Activated CD4-positive, alpha-beta T cell treated with anti-CD3 and anti-CD28 coated beads for 36 hours (primary cell): ENCODE measurements at places on chromosomes 16 and 17. TPM values are rescaled to one million over a fixed set of nuclear protein-coding genes. Genes with fewer than 3 reads are reported as not detected.
A peak's percentile ranks its signal among the peaks of the same experiment; 100 is the strongest.

The KRTAP4-9 gene
- not detected for total RNA-seq

The ZFPM1 gene
- 9.9 TPM for total RNA-seq

DNA sequence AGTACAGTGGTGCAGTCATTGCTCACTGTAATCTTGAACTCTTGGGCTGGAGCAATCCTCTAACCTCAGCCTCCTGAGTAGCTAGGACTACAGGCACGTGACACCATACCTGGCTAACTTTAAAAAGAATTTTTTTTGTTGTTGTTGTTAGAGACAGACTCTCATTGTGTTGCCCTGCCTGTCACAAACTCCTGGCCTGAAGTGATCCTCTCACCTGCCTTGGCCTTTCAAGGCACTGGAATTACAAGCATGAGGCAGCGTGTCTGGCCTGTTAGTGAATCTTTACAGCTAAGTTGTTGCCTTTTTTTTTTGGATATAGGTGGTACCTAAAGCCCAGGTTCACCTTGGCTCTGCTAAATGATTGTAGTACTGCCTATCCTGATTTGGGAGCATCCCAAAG, 290.6 kb downstream of the BCAS3 start:
- no peak overlapping the region for H3K4me3 ChIP-seq
- DNase-seq = no peak
- H3K36me3 ChIP-seq = peaks cover 8% of the 10 kb centered on the region
- H3K27ac ChIP-seq = no peak overlapping the region

GRCh38 chr17:49640556-49640955, 37.3 kb downstream of the SPOP start:
- no peak overlapping the region for H3K4me3 ChIP-seq
- no peak for DNase-seq
- peaks cover 18% of the 10 kb centered on the region for H3K36me3 ChIP-seq
- peaks cover 50% of the 10 kb centered on the region for H3K4me1 ChIP-seq

DNA sequence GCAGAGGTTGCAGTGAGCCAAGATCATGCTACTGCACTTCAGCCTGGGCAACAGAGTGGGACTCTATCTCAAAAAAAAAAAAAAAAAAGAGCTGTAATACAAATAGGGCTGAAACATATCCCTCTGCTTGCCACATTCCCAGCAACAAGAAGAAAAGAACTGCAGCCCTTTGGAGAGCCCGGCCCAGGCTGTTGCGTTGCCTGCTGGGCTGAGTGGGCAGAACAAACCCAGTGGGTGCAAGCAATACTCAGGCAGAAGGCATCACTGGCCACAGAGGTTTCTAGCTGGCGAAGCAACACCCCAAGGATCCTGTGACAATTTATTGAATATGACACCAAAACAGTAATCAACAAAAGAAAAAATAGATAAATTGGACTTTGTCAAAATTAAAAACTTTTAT, 44.0 kb downstream of the PIGL start:
- peaks cover 12% of the 10 kb centered on the region for H3K36me3 ChIP-seq
- H3K4me3 ChIP-seq = no peak overlapping the region
- no peaks in the 10 kb centered on the region for H3K27me3 ChIP-seq
- H3K27ac ChIP-seq = no peak overlapping the region

- H3K4me1 ChIP-seq = peaks cover 50% of the 10 kb centered on the region
- H3K36me3 ChIP-seq = peaks cover 33% of the 10 kb centered on the region
- peak overlapping the region; percentile 95 for H3K27ac ChIP-seq
- H3K4me3 ChIP-seq = peak overlapping the region; percentile 47
- peak; percentile 71 for DNase-seq
- H3K27me3 ChIP-seq = no peaks in the 10 kb centered on the region
Measured at GRCh38 chr16:50708373-50709060, 15.1 kb downstream of the NOD2 start.

- DNase-seq = no peak
- H3K27me3 ChIP-seq = no peaks in the 10 kb centered on the region
- H3K27ac ChIP-seq = no peak overlapping the region
Measured at GRCh38 chr17:2478458-2478857, 33.2 kb downstream of the METTL16 start.

DNA sequence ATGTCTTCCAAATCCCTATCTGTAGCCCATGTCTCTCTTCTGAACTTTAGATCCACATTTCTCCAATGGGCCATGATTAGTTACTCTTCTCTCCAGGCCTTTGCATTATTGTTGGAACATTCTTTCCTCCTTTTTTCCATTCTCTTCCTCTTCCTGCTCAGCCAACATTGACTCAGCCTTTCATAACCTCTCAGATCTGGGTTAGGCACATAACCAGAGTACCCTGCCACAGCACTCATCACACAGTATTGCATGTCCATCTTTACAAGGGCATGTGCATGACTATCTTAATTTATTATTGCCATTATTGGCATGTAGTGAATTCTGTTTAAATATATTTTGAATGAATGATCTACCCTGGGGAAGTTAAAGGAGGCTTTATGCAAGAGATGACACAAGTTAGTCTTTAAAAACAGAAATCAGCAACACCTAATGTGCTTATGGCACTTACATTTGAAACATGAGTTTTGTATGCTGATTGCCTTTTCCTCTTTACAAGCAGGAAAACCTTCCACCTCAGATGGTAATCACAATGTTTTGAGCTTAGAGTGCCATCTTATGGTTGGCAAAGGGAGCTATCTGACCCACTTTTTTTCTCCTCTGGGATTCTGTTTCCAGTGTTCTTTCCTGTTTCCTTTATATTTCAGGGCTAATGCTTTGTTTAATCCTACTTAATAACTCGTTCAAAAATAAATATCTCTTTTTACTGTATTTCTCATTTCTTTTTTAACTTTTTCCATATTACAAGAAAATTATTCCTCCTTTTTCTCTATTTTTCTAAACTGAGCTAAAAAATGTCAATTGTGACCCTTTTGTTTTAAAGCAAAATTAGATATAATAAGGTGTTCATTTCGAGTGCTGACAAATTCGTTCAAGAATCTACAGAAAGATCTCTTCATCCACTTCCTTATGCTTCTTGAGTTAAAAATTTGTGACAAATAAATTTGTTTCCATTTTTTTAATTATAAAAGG, 151.0 kb upstream of the RBL2 start:
- H3K27ac ChIP-seq = no peak overlapping the region
- no peaks in the 10 kb centered on the region for H3K27me3 ChIP-seq
- no peak for DNase-seq
- H3K4me3 ChIP-seq = no peak overlapping the region
- H3K4me1 ChIP-seq = no peaks in the 10 kb centered on the region
- H3K36me3 ChIP-seq = peaks cover 13% of the 10 kb centered on the region

The LGALS9C gene
- total RNA-seq = not detected

The PLEKHH3 gene
- 0.73 TPM for total RNA-seq

GRCh38 chr17:49545806-49546545, 29.7 kb upstream of the NXPH3 start:
- H3K36me3 ChIP-seq = peaks cover 5% of the 10 kb centered on the region
- no peak for DNase-seq
- H3K4me3 ChIP-seq = no peak overlapping the region
- no peak overlapping the region for H3K27ac ChIP-seq
- no peaks in the 10 kb centered on the region for H3K4me1 ChIP-seq

GRCh38 chr17:72332367-72332766, 211.5 kb downstream of the SOX9 start:
- H3K27me3 ChIP-seq = peaks cover 9% of the 10 kb centered on the region
- H3K27ac ChIP-seq = no peak overlapping the region
- H3K4me3 ChIP-seq = no peak overlapping the region
- H3K4me1 ChIP-seq = no peaks in the 10 kb centered on the region
- no peak for DNase-seq

DNA sequence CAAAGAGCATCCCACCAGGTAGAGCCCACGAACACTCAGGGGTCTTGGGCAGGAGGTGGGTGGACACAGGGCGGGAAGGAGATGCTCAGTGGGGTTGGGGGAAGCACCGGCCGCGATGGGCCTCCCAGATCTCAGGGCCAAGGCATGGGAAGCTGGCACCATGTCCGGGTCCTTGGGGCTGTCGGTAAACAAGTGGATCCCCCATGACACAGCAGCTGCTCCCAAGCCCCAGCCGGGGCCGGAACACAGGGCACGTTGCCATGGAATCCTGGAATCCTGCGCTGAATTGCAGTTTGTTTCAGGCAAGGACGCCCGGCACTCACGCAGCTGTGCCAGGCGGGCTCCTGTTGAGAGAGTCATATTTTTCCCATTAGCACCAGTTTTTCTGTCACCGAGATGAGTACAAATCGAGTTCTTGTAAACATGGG, 23.0 kb upstream of the CHMP6 start:
- no peak overlapping the region for H3K27ac ChIP-seq
- peaks cover 5% of the 10 kb centered on the region for H3K4me1 ChIP-seq
- H3K36me3 ChIP-seq = peaks cover 5% of the 10 kb centered on the region

DNA sequence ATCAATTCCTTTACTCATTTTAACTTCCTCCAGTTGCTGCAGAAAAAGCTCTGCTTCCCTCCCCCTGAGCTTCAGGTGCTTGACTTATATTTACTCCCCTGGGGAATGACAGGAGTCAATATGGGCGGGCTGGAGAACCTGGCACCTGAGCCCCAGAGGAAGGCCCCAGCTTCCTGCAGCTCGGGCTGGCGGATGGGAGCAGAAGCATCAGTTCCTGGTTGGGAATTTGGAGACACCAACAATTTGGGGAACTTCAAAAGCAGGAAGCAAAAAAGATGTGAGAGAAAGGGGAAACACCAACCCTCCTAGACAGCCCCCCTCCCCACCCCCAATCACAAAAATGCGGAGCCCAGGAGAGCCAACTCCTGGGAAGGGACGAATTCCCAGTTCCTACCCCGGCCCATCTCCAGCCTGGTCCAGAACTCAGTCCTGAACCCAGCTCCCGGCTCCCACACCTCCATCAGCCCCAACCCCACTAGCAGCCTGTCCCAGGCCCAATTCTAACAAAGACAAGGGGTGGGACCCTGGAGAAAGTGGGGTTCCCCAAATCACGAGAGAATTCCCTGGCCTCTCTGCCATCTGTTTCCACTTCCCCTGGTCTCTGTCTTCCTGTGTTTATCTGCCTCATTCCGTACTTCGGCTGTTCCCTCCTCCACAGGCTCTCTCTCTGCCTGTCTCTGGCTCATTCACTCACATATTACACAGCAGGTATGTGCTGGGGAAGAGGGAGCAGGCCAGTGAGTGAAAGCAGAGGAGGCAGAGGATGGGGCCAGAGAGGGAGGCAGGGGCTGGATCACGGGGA, 16.2 kb upstream of the ASGR2 start:
- H3K36me3 ChIP-seq = no peaks in the 10 kb centered on the region
- no peaks in the 10 kb centered on the region for H3K27me3 ChIP-seq
- no peak overlapping the region for H3K4me3 ChIP-seq
- peaks cover 22% of the 10 kb centered on the region for H3K4me1 ChIP-seq
- DNase-seq = no peak

- H3K27ac ChIP-seq = no peak within 1 kb of the TSS
- H3K4me1 ChIP-seq = peaks cover 9% of the 10 kb centered on the region
- peak within 1 kb of the TSS; percentile 61 for H3K4me3 ChIP-seq
- DNase-seq = peak; percentile 64
Measured at GRCh38 chr16:30010844-30011713, at the start of gene DOC2A. TSS of gene DOC2A (minus strand) at chr16:30011027. CDS start at chr16:30010222, 805 bp downstream.

The SLC5A11 gene
- not detected for total RNA-seq

- no peaks in the 10 kb centered on the region for H3K27me3 ChIP-seq
- peaks cover 20% of the 10 kb centered on the region for H3K4me1 ChIP-seq
- H3K36me3 ChIP-seq = peaks cover 4% of the 10 kb centered on the region
- H3K27ac ChIP-seq = no peak overlapping the region
- no peak overlapping the region for H3K4me3 ChIP-seq
- no peak for DNase-seq
Measured at GRCh38 chr16:70410734-70411133, 28.2 kb downstream of the ST3GAL2 start.

- peaks cover 26% of the 10 kb centered on the region for H3K4me1 ChIP-seq
- DNase-seq = no peak
- peaks cover 7% of the 10 kb centered on the region for H3K36me3 ChIP-seq
- peak overlapping the region; percentile 94 for H3K27ac ChIP-seq
- no peaks in the 10 kb centered on the region for H3K27me3 ChIP-seq
- H3K4me3 ChIP-seq = peak overlapping the region; percentile 89
Measured at GRCh38 chr17:75981019-75981615, 2.1 kb downstream of the TEN1 start.

GRCh38 chr16:3472878-3473595, 22.3 kb downstream of the C16orf90 start:
- H3K36me3 ChIP-seq = peaks cover 9% of the 10 kb centered on the region
- H3K4me1 ChIP-seq = peaks cover 19% of the 10 kb centered on the region
- H3K4me3 ChIP-seq = no peak overlapping the region

The SMG1 gene
- total RNA-seq = 82.2 TPM

DNA sequence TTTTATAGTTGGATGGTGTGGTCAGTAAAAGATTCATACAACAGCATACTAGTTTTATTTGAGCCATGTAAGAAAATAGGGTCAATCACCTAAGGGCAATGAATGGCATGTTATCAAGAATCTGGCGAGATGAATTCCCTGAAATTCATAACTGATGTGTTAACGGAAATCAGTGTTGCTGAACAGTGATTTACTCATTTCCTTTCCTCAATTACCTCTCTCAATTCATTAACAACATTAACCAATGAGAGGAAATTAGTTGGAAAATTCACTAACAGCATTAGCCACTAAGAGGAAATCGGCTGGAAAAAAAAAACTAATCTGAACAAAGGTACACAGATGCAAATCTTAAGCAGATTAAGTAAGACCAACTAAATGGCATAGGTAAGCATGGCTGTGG, 6.3 kb downstream of the CMTR2 start:
- no peaks in the 10 kb centered on the region for H3K27me3 ChIP-seq
- H3K4me1 ChIP-seq = peaks cover 12% of the 10 kb centered on the region
- H3K4me3 ChIP-seq = no peak overlapping the region
- H3K36me3 ChIP-seq = peaks cover 51% of the 10 kb centered on the region

DNA sequence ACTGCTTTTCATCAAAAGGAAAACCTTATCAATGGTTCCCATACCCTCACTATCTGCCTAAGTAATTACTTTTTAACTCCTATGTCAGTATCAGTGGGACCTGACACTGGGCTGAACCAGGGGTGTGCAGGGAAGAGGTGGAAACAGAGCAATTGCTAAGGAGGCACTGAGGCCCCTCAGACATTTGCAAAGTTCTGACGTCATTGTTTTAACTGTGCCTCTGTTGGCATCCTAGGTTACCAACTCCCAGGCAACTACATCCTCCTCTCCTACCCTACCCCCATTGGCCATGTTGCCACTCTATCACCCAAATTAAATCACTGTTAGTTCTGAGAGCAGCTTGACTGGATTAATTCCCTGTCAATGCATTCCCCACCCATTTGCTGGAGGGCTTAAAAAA, 8.0 kb upstream of the WWOX start:
- no peaks in the 10 kb centered on the region for H3K4me1 ChIP-seq
- peaks cover 8% of the 10 kb centered on the region for H3K27me3 ChIP-seq
- no peak overlapping the region for H3K4me3 ChIP-seq

The TP53TG3 gene
- total RNA-seq = 0.83 TPM

The OTOA gene
- total RNA-seq = not detected

The ZSCAN10 gene
- 0.11 TPM for total RNA-seq
